ENCODE measurements at places on chromosomes 11 and 22. TPM values are rescaled to one million over a fixed set of nuclear protein-coding genes. Genes with fewer than 3 reads are reported as not detected.

GRCh38 chr11:227824-228379, 8.2 kb downstream of the SIRT3 start:
- H3K36me3 ChIP-seq = peaks cover 3% of the 10 kb centered on the region
- H3K27me3 ChIP-seq = no peaks in the 10 kb centered on the region
- H3K27ac ChIP-seq = no peak overlapping the region
- H3K4me3 ChIP-seq = no peak overlapping the region
- H3K4me1 ChIP-seq = peaks cover 3% of the 10 kb centered on the region

- peaks cover 45% of the 10 kb centered on the region for H3K4me1 ChIP-seq
- no peak overlapping the region for H3K4me3 ChIP-seq
- H3K27me3 ChIP-seq = no peaks in the 10 kb centered on the region
- peaks cover 11% of the 10 kb centered on the region for H3K36me3 ChIP-seq
- DNase-seq = peak; percentile 72
- peak overlapping the region; percentile 21 for H3K27ac ChIP-seq
These were observed 35.0 kb downstream of the DKK3 start for GRCh38 chr11:11973361-11973800.

DNA sequence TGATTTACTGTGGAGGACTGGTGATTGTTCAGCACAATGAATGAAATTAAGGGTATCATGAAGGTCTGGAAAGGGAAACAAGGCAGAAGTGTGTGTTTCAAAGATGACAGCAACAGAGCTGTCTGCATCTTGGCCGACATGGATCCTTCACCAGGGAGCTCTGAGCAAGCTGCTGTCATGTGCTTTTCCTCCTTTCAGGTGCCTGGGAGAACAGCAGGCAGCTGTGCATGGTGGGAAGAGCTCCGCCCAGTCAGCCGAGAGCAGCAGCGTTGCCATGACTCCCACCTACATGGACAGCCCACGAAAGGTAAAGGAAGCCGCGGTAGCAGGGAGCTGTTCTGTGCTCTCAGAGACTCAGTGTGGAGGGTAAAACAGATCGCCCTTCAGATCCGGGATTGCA, 87.1 kb upstream of the YWHAH start:
- H3K4me1 ChIP-seq = peaks cover 4% of the 10 kb centered on the region
- no peak overlapping the region for H3K27ac ChIP-seq
- H3K4me3 ChIP-seq = no peak overlapping the region
- peaks cover 20% of the 10 kb centered on the region for H3K36me3 ChIP-seq
- no peak for DNase-seq
- no peaks in the 10 kb centered on the region for H3K27me3 ChIP-seq

GRCh38 chr11:114317787-114318137, 21.6 kb downstream of the NNMT start:
- no peak overlapping the region for H3K4me3 ChIP-seq
- no peak overlapping the region for H3K27ac ChIP-seq
- H3K36me3 ChIP-seq = peaks cover 11% of the 10 kb centered on the region
- peak; percentile 67 for DNase-seq

GRCh38 chr11:133555034-133555433, 22.7 kb upstream of the OPCML start:
- H3K4me3 ChIP-seq = no peak overlapping the region
- no peak overlapping the region for H3K27ac ChIP-seq
- H3K27me3 ChIP-seq = no peaks in the 10 kb centered on the region
- no peaks in the 10 kb centered on the region for H3K4me1 ChIP-seq

DNA sequence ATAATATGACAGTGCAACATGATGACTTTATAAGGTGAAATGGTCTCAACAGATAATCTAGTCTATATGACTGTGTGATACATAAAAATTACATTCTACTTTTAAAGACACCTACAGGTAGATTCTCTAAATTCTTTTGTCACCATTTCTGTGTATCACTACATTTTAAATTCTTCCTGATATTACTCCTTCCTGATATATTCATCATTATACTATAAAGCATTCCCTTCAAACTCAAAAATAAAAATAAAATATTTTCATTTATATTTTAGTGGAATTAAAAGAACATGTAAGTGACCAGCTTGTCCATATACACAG, 1062.3 kb downstream of the DLG2 start:
- DNase-seq = no peak
- no peaks in the 10 kb centered on the region for H3K4me1 ChIP-seq
- no peak overlapping the region for H3K27ac ChIP-seq
- no peak overlapping the region for H3K4me3 ChIP-seq

- H3K4me1 ChIP-seq = peaks cover 15% of the 10 kb centered on the region
- H3K4me3 ChIP-seq = no peak overlapping the region
- H3K36me3 ChIP-seq = no peaks in the 10 kb centered on the region
- DNase-seq = peak; percentile 49
- no peak overlapping the region for H3K27ac ChIP-seq
These were observed 182.9 kb upstream of the CTSC start for GRCh38 chr11:88520391-88520790.

- H3K36me3 ChIP-seq = no peaks in the 10 kb centered on the region
- H3K27ac ChIP-seq = no peak overlapping the region
- H3K4me1 ChIP-seq = peaks cover 10% of the 10 kb centered on the region
- no peak overlapping the region for H3K4me3 ChIP-seq
- H3K27me3 ChIP-seq = no peaks in the 10 kb centered on the region
- DNase-seq = peak; percentile 45
These were observed 58.5 kb upstream of the ANO1 start for GRCh38 chr11:70019576-70020011.

GRCh38 chr22:31646186-31647019, 15.6 kb downstream of the PISD start:
- H3K27ac ChIP-seq = peak overlapping the region; percentile 76
- no peaks in the 10 kb centered on the region for H3K27me3 ChIP-seq
- DNase-seq = peak; percentile 100
- peaks cover 26% of the 10 kb centered on the region for H3K4me1 ChIP-seq

- DNase-seq = no peak
- H3K4me3 ChIP-seq = no peak overlapping the region
- H3K4me1 ChIP-seq = no peaks in the 10 kb centered on the region
These were observed 29.2 kb upstream of the CEP126 start for GRCh38 chr11:101885631-101886030.

DNA sequence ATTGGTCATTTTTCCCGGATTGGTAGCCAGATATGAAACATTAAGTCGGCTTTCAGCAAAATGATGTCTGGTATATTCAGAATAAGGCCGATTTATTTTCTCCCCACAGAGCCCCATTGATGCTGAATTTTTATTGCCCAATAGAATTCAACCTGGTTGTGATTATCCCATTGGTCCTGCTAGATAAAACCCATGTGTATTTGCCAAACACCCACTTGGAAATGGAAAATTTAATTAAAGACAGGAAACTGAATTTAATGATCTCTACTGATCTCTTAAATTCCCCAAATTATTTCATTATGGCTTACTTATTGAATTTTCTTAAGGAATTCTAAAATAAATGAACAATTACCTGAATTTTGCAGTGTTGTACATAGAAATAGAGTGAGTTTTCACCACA, 609.8 kb downstream of the NTM start:
- H3K27ac ChIP-seq = no peak overlapping the region
- H3K36me3 ChIP-seq = no peaks in the 10 kb centered on the region
- no peaks in the 10 kb centered on the region for H3K4me1 ChIP-seq
- H3K27me3 ChIP-seq = no peaks in the 10 kb centered on the region
- H3K4me3 ChIP-seq = no peak overlapping the region

- H3K4me1 ChIP-seq = peaks cover 3% of the 10 kb centered on the region
- no peak for DNase-seq
- H3K4me3 ChIP-seq = no peak overlapping the region
- peaks cover 24% of the 10 kb centered on the region for H3K27me3 ChIP-seq
These were observed 4.2 kb downstream of the TTLL8 start for GRCh38 chr22:50053861-50054260.

DNA sequence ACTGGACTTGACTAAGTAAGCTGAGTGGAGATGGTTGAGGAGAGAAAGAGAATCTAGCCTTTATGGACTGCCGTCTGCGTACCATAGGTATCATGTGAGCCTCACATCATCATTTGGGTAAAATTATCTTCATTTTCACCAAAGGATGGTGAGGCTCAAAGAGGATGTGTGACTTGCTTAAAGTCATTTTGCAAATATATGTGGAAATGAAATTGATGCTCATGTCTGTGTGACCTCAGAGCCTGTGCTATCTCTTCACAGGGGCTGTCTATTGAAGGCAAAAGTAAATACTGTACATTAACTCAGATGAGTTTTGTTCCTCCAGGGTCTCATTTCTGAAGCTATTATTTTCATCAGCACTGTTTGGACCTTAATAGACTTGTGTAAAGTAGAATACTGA, 83.3 kb upstream of the ALKBH3 start:
- H3K27ac ChIP-seq = no peak overlapping the region
- no peaks in the 10 kb centered on the region for H3K27me3 ChIP-seq
- peaks cover 2% of the 10 kb centered on the region for H3K4me1 ChIP-seq
- no peak for DNase-seq
- peaks cover 3% of the 10 kb centered on the region for H3K36me3 ChIP-seq
- H3K4me3 ChIP-seq = no peak overlapping the region

ART1 gene
- total RNA-seq = not detected

WNT7B gene
- under 0.01 TPM for total RNA-seq

HBG2 gene
- total RNA-seq = not detected

SYCE3 gene
- total RNA-seq = not detected

SVIP gene
- 6.1 TPM for total RNA-seq

LIF gene
- 130 TPM for total RNA-seq

TPH1 gene
- under 0.01 TPM for total RNA-seq

HMOX1 gene
- 23.1 TPM for total RNA-seq

RRP8 gene
- total RNA-seq = 11.5 TPM

HOATZ gene
- total RNA-seq = not detected
